Stimulated activated CD8-positive, alpha-beta memory T cell treated with anti-CD3 and anti-CD28 coated beads, Interleukin-12 subunit alpha, Interleukin-12 subunit beta, amount 100 ng/mL, for 4 hours (primary cell): ENCODE measurements at places on chromosomes 4 and X.

DNA sequence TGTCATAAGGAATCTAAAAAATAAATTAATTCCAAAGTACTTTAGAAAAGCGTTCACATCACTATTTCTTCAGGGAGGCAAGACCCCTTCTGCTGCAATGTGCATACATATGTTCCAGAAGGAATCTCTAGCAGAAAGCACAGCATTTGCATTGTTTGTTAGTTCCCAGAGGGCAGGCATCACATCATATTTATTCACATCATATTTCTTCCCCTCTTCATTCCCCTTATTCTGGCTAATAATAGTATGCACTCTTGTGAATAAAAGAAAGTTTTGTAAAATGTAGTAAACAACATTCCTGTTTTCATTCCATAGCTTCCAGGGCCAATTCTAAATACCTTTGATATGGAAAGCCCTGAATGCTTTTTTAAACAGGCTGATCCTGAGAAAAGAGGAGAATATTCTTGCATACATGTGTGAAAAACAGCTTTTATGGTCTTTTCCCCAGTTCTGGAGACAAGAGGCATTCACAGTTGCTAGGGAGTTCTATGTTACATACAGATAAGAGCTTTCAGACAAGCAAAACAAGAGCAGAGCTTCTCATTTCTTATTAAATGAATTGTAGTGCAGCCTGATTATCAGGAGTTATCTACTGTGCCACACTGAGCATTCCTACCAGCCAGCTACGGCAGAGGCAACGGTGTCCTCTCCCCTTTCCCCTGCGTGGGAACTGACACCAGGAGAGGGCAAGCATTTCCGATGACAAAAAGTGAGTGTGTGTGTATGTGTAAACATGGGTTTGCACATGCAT, 15.2 kb downstream of the GATB start:
- no peak for DNase-seq

DNA sequence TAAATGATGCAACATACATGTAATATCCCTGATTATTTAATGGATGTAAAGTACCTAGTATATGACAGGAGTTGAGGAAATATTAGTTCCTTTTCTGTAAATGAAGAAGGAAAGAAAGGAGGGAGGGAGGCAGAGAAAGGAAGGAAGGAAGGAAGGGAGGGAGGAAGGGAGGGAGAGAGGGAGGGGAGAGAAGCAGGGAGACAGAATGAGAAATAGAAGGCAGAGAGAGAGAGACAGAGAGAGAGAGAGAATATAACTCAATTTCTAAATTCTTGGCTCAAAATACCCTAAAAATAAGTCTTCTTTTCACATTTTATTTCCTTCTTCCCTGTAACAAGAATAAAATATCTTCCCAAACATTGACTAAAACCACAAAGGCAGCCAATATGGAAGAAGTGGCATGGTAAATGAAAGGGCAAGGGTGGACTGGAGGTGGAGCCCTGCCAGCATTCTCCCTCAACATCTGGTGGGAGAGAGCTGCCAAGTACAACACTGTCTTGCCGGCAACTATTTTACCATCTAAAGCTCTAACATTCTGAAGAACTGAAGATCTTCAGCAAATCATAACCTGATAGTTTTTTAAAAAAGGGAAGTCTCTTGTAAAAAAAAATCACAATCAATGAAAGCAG, 245.1 kb downstream of the PPP3CA start:
- DNase-seq = no peak

- no peak for DNase-seq
Observed at GRCh38 chrX:30181353-30181752, 34.0 kb upstream of the MAGEB2 start.

GRCh38 chrX:37350034-37350365, 836 bp downstream of the PRRG1 start:
- DNase-seq = no peak

GRCh38 chr4:89022426-89023128, 34.4 kb downstream of the FAM13A start:
- no peak for DNase-seq

DNA sequence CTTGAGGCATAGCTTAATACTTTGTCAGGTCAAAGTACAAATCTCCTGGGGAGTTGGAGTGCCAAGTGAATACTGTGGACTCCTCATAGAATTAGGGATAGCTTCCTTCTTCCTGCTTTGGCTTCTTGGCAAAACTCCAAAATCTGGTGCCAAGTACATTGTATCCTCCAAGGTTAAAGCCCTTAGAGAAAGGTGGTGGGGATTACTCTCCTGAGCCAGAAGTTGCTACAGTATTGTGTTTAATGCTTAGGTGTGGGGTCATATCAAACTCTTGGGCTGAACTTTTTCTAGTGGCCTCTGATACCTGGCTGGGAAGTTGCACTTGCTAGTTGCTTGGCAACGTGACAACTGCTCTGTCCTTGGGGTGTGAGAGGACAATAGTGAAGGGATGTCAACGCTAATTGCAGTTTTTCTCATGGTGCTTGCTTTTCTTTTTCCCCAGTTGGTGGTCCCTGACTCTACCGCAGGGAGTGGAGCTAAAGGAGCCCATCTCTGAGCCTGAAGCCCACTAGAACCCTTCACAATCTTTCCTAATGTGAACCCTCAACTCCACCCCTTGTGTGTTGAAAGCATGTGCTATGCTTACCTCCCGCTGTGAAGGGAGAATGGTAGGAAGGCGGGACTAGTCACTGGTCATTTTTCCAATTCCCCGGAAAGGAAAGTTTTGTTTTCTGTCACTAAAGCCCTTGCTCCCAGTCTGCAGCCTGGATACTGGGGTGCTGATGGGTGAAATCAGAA, 35.5 kb downstream of the DLG3 start:
- no peak for DNase-seq

GRCh38 chr4:129346036-129346435, 250.1 kb downstream of the C4orf33 start:
- DNase-seq = no peak

GRCh38 chrX:140765043-140765784, 55.7 kb downstream of the LINC00632 start:
- no peak for DNase-seq

- no peak for DNase-seq
Observed at GRCh38 chr4:174107746-174108354, 175.6 kb downstream of the FBXO8 start.

GRCh38 chr4:1206299-1207156, 34.1 kb upstream of the SPON2 start:
- no peak for DNase-seq

- DNase-seq = no peak
Observed at GRCh38 chr4:113116414-113117357, 67.2 kb downstream of the ANK2 start.

DNA sequence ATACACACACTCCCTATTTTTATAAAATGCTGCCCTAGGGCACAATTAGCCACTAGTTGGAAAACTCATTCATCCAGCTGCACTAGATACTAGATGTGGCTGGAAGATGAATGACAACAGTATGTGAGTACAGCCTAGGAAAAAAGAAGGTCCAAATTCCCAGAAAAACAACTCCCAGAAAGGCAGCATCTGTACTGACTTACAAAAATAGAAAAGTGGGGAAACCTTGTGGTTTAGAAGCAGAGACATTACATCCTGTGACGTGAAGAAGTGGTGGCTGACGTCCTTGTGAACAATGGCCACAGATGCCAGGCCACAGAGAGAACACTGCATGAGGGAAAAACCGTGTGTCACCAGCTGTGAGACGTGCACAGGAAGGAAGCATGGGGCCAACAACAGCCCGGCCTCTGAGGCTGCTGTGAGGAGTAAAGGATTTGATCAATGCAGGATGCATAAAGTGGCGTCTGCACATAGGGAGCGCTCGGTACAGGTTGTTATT, 81.2 kb downstream of the SPRY1 start:
- peak; percentile 40 for DNase-seq

GRCh38 chrX:48890934-48891401, 6.6 kb downstream of the TIMM17B start:
- DNase-seq = no peak

DNA sequence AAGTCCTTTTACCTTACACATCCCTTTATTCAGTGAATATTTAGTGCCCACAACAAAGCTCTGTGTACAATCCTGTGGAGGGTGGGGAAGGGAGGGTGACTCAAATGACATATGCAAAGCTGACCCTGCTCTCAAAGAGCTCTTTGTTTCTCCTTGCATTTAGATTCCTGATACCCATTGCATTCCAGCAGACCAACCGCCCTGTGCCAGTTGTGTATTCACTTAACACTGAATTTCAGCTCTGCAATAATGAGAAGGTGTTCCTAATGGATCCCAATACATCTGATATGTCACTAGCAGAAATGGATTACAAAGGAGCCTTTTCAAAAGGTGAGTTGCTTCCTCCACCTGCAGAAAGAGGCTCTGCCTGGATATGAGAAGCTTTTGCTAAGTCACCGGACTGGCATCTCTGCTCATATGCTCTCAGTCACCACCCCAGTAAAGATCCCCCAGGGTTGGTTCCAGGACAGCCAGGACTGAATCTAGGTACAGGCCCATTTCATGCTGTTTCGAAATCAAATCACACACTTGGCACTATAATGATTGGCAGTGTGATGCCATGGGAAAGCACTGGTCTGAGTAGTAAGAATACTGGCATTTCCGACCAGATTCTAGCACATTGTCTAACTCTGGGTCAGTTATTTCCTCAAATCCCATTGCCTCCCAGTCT, 17.1 kb upstream of the ANXA3 start:
- no peak for DNase-seq

DNA sequence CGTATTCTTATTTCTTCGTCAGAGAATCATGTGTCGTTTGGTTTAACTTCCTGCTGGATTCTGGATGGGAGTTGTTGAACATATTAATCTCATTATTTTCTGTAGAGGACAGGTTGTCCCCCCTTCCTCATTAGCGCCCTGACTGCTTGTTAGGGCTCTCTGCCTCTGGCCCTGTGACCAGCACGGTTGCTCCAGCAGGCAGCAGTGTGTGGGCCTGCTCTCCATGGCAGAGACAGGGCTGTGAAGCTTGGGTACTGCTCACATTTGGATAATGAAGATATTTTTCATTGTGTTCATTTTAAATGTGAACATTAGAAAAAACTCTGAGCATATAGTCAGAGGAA, 102.7 kb downstream of the KLHL8 start:
- no peak for DNase-seq

- DNase-seq = no peak
Observed at GRCh38 chr4:10403633-10404445, 53.4 kb downstream of the ZNF518B start.

DNA sequence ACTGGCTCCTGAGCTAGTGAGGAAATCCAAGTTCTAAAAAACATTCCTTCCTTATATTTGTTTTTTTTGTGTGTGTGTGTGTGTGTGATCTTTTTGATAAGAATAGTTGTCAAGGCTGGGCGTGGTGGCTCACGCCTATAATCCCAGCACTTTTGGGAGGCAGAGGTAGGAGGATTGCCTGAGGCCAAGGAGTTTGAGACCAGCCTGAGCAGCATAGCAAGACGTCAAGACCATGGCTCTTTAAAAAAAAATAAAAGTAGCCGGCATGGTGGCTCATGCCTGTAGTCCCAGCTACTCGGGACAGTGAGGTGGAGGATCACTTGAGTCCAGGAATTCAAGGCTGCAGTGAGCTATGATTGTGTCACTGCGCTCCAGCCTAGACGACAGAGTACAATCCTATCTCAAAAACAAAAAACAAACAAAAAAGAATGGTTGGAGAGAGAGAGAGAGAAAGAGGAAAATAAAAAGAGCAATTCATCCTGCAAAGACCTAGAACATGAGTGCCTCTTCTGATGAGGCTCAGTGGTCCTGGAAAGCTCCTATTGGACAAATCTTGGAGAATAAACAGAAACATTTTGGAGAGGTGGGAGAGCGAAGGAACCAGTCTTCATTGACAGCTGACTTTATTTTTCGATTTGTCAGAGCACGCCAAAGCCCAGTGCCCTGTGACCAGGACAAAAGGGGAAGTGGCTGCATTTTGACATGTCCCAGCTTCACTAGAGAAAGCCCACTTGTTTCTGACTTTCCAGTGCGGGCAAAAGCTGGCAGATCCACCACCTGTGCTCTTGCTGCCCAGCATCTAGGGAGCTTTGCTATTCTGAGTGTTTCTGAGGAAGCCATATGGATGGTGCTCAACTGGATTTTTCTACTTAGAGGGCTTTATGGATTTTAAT, 244.7 kb downstream of the PALLD start:
- no peak for DNase-seq

DNA sequence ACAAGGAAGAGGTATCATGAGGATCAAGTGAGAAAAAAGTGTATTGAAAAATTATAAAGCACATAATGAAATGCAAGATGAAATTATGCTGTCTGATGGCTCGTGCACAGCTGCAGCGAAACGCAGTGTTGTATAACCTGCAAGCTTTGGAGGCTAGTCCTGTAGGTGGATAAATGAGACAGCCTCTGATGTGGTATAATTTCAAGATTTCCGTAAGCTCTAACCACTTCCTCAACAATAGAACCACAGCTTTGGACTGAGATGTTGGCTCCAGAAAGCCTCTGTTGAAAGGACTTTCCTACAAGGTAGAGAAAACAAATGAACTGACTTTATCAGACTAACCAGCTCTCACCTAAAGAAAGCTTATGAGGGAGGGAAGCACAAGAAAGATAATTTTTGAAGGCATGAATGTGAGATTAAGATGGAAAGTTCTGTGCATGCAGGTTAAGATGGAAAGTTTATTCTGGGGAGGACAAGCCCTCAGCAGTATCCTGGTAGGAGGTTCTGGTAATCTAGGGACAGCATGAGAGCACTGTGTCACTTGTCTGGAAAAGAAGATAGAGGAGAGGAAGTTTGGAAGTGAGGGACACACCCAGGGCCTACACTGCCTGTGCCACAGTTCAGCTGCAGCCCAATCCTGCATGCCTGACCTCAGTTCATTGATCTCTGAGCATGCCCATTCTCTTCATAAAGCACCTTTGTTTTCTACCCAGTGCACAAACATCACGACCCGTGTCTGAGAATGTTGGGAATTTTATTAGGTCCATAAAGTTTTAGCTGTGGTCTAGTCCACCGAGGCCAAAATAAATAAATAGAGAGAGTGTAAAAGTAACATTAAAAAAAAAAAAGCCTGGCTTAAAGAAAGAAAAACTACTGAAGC, 161.5 kb upstream of the SFRP2 start:
- no peak for DNase-seq

GRCh38 chrX:133789829-133790228, 195.6 kb downstream of the GPC3 start:
- no peak for DNase-seq

GRCh38 chr4:55382488-55383003, 13.2 kb upstream of the TMEM165 start:
- DNase-seq = no peak

DNA sequence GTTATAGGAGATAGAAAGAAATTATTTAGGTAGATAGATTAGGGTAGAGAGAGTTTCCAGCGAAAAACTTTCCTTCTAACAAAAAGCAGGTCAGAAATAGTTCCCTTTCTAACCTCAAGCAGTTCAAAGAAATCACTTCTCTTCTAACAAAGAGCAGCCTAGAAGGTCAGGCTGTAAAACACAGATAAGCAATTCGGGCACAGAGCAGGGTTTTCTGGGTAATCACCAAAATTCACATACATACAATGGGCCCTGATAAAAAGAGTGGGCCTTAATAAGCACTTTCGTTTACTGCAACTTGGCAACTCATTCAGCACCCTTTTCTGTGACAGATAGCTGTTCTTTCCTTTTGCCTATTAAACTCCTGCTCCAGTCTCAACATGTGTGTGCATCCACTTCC, 13.4 kb upstream of the NAF1 start:
- DNase-seq = no peak

- DNase-seq = no peak
Observed at GRCh38 chr4:180923486-180923885, 1319.7 kb upstream of the TENM3 start.
